Gastroesophageal sphincter (tissue), 4 donors: ENCODE measurements at places on chromosomes 12 and 14.

DNA sequence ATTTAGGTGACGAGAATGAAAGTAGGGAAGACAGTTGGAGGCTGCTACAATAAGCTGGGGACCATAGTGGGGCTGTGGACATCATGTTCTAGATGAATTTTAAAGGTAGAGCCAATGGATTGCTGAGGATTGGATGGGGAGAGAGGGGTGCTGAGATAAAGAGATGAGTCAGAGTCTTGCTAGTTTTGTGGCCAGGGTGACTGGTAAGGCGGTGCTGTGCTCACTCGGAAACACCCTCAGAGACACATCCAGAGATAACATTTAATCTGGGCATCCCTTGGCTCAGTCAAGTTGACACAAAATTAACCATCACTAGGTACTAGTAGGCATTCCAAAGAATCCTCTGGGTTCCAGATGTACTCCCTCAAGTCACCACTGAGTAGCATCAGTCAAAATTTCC, 170.7 kb downstream of the ADCK1 start:
- ATAC-seq = no peak

- no peak for ATAC-seq
Measured at GRCh38 chr12:101799774-101800173, 31.0 kb downstream of the GNPTAB start.

GRCh38 chr14:101761881-101762529, 496 bp downstream of the PPP2R5C start:
- peak; percentile 14 for ATAC-seq

- no peak for ATAC-seq
Measured at GRCh38 chr12:69265205-69265604, 25.8 kb downstream of the CPSF6 start.

DNA sequence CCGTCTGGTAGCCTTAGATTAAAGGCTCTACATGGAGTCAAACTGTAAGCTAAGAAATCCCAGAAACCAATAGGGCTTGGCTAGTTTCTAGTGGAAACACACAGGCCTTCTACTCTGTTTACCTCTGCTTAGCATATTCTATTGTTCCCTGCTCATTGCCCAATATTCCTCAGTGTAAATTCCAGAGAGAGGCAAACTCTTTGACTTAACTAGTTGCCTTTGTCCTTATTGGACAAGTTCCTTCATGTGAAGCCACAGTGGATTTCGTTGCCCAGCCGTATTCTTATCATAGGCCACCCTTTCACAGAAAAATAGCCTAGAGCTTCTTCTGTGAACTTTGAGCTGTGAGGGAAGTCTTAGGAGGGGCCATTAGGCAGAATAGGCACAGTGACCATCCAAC, 186.1 kb downstream of the PLCZ1 start:
- ATAC-seq = no peak

DNA sequence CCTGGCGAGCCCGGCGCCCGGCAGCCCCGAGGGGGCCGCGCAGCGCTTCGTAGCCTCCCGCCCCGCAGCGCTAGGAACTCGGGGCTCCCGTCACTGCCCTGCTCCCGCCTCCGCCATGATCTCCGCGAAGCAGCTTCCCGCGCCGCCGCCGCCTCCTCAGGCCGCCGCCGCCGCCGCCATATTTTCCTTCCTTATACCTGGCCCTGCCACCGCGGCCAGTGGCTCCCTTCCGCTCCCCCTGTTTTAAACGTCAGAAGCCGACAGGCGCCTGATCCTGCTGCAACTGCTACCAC, 286 bp downstream of the PPP4R3A start:
- peak; percentile 27 for ATAC-seq

GRCh38 chr14:33742166-33742565, 208.7 kb downstream of the EGLN3 start:
- no peak for ATAC-seq

- no peak for ATAC-seq
Measured at GRCh38 chr14:33210311-33210710, 271.6 kb downstream of the NPAS3 start.

- no peak for ATAC-seq
Measured at GRCh38 chr12:90024262-90024661, 315.6 kb upstream of the ATP2B1 start.

- no peak for ATAC-seq
Measured at GRCh38 chr12:48813465-48814261, 4.6 kb upstream of the CACNB3 start.

GRCh38 chr14:104318558-104319490, 180.4 kb downstream of the KIF26A start:
- ATAC-seq = no peak

DNA sequence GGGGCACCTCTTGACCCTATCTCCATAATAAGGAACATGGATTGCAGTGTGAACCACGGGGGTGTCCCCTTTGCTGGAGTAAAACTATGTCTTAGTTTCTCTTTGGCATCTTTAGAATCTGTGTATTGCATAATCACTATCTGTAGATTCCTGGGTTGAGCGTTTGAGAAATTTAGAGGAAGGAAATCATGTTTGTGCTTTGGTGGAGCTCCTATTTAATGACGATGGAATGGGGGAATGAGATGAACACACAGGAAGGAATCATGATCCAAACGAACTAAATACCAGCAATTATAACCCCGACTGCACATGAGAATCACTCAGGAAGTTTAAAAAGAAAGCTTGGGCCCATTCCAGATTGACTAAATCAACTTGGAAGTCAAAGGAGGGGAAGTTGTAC, 1.3 kb upstream of the MYG1 start:
- ATAC-seq = no peak

- no peak for ATAC-seq
Measured at GRCh38 chr12:72865921-72866320, 593.8 kb downstream of the TRHDE start.
